Globus pallidus (tissue), 1 donor: ENCODE measurements at places on chromosomes 7 and 10.

- no peak for DNase-seq
These were observed 72.2 kb downstream of the TCF7L2 start for GRCh38 chr10:113022265-113022664.

DNA sequence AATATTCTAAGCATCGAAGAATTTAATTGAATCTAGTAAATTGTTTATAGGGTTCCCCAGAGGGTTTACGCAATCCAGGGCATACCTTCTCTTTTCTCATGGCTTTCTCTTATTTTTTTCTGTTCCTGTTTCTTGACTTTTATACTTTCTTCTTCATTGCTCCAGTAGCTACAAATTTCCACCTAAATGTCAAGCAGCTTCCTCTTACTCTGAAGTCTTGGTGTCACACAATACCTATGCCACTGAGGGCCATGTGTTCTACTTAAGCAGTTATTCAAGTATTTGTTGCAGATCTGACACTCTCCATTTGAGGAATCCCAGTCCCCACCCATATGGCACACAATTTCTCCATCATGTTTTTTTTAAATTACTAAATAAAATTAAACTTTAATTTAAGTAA lies 343.1 kb upstream of the MBL2 start:
- DNase-seq = no peak

- DNase-seq = no peak
These were observed 416.2 kb upstream of the TPK1 start for GRCh38 chr7:145252031-145252430.

- no peak for DNase-seq
These were observed 198.7 kb downstream of the ADARB2 start for GRCh38 chr10:1538531-1539061.

GRCh38 chr10:84097787-84098353 lies 41.4 kb upstream of the GHITM start:
- DNase-seq = peak; percentile 10

DNA sequence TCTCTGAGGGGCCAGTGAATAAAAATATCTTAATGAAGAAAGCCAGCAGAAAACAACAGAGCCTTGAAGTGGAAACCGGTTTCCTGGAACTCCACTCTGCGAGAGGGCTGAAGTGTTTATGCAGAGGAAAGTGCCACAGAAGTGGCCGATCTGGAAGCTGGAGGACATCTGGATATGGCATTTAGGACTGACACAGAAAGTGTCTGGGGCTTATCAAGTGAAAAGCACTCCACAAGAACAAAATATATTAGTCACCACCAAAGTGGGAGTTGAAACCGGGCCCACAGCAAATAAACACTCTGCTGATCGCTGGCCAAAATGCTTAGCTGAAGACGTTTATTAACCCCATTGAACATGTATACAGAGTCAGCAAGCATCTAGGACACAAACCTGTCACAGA lies 7.8 kb downstream of the NOD1 start:
- no peak for DNase-seq

- no peak for DNase-seq
These were observed 75.8 kb downstream of the CALN1 start for GRCh38 chr7:72336382-72336631.

- DNase-seq = no peak
These were observed 21.8 kb downstream of the BBIP1 start for GRCh38 chr10:110897184-110897583.

GRCh38 chr10:117928281-117928680 lies 118.5 kb downstream of the RAB11FIP2 start:
- no peak for DNase-seq

DNA sequence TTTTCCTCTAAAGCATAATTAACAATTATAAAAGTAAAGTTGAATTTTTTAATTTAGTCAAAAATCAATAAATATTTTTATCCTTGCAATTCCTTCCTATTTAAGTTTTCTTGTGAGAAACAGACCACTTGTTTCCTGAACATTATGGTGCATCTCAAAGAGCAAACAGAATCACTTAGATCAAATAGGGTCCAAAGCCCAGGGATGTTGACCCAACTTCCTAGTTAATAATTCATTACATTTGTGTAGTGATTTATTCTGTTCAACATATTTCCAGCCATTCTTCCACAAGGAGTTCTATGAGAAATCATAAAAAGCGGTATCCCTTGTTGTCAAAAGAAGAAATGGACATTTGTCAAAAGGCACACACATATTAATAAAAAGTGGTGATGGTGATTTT lies 315.6 kb downstream of the LRRTM3 start:
- no peak for DNase-seq

- no peak for DNase-seq
These were observed 534.8 kb downstream of the AUTS2 start for GRCh38 chr7:70132852-70133690.

GRCh38 chr10:2197663-2198062 lies 460.3 kb upstream of the ADARB2 start:
- no peak for DNase-seq

- DNase-seq = no peak
These were observed 72.7 kb upstream of the PIK3CG start for GRCh38 chr7:106792233-106792926.

- DNase-seq = peak; percentile 86
These were observed 63.5 kb downstream of the RABGEF1 start for GRCh38 chr7:66804001-66804400.

GRCh38 chr7:84191261-84191660 lies 3.3 kb downstream of the SEMA3A start:
- no peak for DNase-seq

DNA sequence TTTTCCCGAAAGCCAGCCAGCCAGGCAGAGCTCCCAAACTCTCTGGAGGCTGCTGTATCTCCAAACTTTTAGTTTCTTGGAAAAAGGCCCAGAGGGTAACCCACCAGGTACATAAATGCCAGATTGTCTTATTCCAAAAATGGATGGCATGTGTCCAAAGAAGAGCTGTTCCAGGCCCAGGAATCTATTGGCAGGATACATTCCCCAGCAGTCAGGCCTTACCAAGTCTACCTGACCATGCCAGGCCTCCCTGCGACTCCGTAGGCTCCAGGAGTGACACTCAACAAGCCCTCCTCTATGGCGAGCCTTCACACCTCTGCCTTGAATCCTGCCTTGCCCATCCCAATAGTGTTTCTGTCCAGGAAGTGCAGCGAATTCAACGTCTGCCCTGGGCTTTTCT lies 95.6 kb downstream of the GRB10 start:
- DNase-seq = no peak

DNA sequence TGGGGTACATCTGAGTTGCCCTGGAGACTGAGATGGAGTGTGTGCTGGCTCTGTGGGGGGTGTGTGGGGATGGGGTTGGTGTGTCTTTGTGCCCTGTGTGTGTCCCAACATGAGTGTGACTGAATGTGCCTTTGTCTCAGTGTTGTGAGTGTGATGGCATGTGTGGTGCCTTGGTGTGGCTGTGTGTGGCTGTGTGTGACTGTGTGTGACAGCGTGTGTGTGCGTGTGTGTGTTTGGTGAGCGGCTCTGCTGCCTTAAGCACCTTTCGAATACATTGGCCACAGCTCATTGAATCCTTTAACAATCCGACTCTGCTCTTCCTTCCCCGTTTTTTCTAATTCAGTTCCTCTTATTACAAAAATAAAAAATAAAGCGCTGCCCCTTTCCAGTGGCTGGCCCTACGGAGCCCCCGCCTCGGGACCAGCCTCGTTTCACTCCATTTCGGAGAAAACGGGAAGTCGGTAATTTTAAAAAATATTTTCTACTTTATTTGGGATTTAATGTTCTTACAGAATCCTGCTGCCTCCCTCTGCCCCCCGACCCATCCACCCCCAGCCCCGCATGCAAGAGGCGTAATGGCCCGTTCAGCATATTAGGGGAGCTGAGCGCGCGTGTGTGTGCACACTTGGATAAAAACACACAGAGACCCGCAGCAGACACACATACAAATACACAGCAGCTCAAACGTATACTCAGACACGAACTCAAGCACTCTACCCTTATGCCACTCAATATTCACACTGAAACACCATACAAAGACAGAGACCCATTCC lies 35.5 kb downstream of the HIF1AN start:
- no peak for DNase-seq

GRCh38 chr10:78441694-78442093 lies 408.0 kb downstream of the RPS24 start:
- DNase-seq = no peak

GRCh38 chr10:84296091-84296981 lies 32.1 kb upstream of the CCSER2 start:
- DNase-seq = no peak

DNA sequence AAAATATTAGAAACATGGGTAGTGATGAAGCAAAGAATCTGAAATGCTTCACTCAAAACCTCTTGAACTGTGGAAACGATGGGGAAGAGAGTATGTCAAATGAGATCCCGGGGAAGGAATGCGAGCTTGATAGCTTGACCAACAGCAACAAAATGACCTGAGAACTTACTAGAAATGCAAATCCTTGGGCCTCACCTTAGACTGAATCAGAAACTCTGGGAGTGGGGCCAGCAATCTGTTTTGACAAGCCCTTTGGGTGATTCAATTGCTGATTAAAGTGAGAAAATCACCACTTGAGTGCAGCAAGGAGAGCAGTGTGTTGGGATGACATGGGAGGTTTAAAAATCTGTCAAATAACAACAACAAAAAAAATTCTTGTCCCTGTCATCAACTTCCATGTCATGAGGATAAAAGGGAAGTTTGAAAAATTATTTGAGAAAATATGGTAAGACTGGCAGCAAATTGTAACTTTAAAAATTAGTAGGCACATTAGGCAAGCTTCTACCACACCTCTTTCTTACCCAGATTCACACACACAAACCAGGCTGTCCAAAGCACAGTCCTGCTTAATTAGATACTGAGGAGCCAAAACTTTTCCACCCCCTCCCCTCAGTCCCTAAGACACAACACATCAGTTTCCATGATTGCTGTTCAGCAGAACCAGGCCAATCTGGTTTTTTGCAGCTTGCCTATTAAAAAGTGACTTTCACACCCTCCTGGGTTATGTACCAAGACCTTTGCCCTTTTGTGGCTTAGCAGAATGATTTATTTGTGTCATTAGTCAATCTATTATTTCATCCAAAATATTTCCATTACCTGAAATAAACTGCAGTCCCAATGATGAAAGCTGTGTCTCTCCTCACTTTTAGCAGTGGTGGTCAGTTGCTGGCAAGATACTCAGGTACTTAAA lies 15.6 kb downstream of the CALCR start:
- no peak for DNase-seq

DNA sequence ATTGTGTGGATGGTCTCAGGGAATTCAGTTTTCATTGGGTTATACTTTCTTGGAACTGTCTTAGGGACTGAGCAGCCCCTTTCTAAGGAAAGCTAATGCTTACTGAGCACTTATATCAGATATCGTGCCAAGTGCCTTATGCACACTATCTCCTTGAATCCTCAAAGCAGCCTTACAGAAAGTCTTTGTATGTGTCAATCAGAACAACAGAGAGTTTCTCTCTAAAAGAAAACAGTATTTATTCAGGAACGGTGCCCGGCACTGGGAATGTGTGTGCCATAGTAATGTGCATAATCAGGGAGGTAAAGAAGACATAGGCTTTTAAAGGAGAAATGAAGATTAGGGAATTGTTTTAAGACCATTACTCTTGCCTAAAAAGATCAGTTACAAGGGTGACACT lies 17.3 kb downstream of the ANTXRL start:
- no peak for DNase-seq

DNA sequence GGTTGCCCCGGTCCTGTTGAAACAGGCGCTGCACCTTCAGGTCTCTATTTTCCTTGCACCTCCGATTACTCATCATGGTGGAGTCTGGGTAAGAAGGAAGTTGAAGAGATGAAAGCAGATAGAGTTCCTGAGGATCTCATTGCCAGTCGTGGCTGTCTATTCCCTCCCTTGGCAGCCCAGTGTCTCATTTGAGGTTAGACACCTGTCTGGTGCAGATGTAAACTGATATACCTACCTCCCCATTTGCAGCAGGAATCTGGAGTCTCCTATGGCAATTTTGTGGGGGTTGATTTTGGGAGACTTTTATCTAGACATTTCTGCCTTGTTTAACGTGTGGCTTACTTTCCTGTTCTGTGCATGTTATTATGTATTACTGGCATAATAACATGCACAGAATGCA lies 212.1 kb downstream of the BICC1 start:
- DNase-seq = no peak

DNA sequence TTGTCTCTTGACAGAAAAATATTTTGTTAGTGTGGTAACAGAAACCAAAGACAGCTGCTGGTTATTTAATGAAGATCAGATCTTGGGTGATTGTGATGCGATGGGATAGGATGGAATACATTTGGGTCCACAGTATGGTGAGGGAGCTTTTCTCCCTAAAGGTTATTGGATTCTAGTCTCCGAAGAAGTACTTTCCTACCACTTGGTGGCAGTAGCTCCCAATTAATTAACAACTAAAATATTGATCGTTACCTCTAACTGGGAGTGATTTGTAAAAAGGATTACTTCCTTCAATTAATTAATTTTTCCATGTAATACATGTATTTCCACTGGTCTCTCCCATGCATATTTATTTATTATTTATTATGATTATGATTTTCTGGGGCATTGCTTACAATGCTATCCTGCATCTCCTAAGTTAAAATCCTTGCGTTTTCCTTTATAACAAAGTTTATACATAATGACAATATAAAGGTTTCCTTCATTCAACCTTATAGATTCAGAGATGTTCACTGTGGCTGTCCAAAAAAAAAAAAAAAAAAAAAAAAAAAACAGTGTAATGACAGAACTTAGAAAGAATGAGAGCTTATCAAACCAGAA lies 25.6 kb downstream of the TMEM196 start:
- DNase-seq = peak; percentile 20

GRCh38 chr7:133863362-133864061 lies 263.6 kb upstream of the LRGUK start:
- DNase-seq = no peak

- no peak for DNase-seq
These were observed 26.6 kb downstream of the TRIL start for GRCh38 chr7:28931565-28931964.

DNA sequence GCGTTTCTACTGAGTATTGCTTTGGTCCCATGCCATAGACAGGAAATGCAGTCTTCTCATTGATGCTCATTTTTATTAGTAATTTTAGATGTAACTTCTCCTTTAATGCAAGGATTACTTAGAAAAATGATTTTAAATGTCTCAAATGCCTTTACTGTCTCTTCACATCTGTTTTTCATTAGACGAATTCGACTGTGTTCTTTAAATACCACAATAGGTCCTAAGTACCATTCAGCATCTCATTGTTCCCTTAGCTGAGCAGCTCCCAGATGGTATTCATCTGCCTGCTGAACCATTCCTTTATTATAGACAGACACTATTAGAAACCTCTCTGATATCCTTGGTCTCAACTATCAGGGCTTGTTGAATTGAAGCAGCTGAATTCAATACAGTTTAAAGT lies 113.6 kb downstream of the LSMEM1 start:
- no peak for DNase-seq
